ENCODE measurements at places on chromosomes 16 and 17.

DNA sequence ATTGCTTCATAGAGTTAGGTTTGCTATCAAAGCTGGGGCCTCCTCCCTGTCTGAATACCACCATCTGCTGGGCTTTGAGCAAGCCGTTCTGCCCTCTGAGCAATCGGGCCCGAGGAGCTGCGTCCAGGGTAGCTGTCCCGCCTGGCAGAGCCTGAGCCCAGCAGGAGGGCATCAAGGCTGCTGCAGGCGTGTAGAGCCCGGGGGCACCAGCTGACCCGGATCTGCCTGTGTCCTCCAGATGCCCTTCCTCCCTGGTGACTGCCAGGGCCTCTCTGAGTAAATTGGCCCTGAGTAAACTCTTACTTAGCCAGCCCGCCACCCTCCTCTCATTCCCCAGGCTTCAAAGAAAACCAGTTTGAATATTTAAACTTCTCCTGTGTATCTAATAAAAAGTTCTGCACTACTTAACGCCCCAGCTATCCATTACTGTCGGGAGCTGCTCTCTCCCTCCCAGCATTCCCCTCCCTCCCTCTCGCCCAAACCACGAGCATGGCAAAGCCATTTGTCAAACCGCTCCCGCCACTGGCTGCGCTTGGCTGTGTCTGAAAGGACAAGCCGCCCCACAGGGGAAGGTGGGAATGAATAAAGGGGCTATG is 16.4 kb downstream of the CDK5RAP3 start:
- no peaks in the 10 kb centered on the region for H3K4me1 ChIP-seq
- H3K4me3 ChIP-seq, result no peak overlapping the region
- no peak overlapping the region for H3K27ac ChIP-seq
- DNase-seq, result no peak

DNA sequence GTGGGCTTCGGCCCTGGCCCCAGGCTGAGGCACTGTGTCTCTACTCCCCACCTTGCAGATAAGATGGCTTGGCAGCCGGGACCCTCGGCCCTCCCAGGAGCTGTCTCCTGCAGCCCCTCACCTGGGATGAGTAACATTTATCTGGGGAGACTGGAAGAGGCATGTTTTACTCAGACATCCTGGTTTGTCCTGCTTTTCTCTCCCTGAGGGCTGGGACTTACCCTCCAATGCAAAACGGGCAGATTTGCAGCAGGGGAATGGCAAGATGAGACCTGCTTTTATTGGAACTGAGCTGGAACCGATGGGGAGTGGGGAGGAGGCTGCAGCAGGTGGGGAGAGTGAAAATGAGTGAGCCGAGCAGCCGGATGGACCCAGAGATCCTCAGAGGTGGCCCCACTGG is 27.3 kb upstream of the UBE2G1 start:
- peak overlapping the region; percentile 60 for H3K27ac ChIP-seq
- peak overlapping the region; percentile 24 for H3K4me3 ChIP-seq
- no peak for DNase-seq
- H3K27me3 ChIP-seq, result no peaks in the 10 kb centered on the region
- H3K36me3 ChIP-seq, result no peaks in the 10 kb centered on the region
- peaks cover 55% of the 10 kb centered on the region for H3K4me1 ChIP-seq

DNA sequence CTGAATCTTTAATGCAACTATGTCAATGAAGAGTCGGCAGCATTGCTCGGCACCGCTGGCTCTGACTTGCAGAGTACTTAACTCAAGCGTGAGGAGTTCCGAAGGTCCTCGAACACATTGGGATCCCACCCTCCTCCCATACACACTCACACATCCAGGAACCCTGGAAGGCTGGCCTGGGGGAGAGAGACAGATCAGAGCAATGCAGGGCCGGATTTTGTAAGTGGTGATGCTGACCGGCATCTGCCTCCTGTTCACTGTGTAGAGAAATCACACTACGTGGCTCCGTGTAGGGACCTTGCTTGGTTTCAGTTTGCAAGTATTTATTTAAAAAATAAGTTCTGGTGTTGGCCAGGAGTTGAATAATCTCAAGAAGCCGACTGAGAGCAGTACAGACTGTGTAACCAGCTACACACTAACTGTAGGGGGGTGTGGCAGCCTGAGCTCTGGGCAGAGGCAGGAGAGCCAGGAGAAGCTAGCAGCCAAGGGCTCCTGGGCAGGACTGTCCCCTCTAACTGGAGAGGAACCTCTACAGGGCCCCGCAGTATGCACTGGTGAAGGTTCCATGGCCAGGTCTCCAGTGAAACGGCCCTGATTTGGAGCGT is 190.2 kb upstream of the TNRC6C start:
- H3K4me1 ChIP-seq, result peaks cover 11% of the 10 kb centered on the region
- no peak overlapping the region for H3K4me3 ChIP-seq
- no peak for DNase-seq
- no peaks in the 10 kb centered on the region for H3K36me3 ChIP-seq

- DNase-seq, result no peak
- no peaks in the 10 kb centered on the region for H3K36me3 ChIP-seq
- H3K4me1 ChIP-seq, result no peaks in the 10 kb centered on the region
- no peak overlapping the region for H3K4me3 ChIP-seq
- H3K27ac ChIP-seq, result no peak overlapping the region
Measured at GRCh38 chr17:64425191-64425590, 23.7 kb upstream of the MILR1 start.

- H3K4me1 ChIP-seq, result peaks cover 24% of the 10 kb centered on the region
- peaks cover 42% of the 10 kb centered on the region for H3K36me3 ChIP-seq
- no peaks in the 10 kb centered on the region for H3K27me3 ChIP-seq
- DNase-seq, result peak; percentile 77
- peak within 1 kb of the TSS; percentile 87 for H3K4me3 ChIP-seq
Measured at GRCh38 chr16:1771188-1771863, at the start of gene NME3. Gene NME3, minus strand, starts transcription at chr16:1771543. Its CDS starts 9 bp downstream, at chr16:1771534.
